Muscle of back (tissue), 13 donors: ENCODE measurements at places on chromosomes 4 and X.

DNA sequence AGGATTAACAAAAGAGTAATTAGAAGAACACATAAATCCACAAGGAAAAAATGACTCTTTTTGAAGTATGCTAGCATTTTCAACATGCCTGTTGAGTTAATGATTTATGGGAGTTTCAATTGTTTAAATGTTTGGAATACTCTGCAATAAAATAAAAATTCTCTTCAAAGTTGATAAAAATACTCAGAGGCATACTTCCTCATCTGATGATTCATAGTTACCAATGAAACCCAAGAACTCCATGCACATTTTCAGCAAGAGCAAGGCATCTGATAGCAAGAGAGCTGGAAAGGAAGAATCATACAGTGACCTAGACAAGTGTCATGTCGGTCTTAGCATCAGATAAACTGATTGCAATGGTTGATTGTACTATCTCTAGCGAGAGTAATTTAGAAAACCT lies 443.7 kb upstream of the ATOH1 start:
- DNase-seq, result peak; percentile 34

- no peak for DNase-seq
These were observed 164.6 kb upstream of the BCOR start for GRCh38 chrX:40262157-40263013.

DNA sequence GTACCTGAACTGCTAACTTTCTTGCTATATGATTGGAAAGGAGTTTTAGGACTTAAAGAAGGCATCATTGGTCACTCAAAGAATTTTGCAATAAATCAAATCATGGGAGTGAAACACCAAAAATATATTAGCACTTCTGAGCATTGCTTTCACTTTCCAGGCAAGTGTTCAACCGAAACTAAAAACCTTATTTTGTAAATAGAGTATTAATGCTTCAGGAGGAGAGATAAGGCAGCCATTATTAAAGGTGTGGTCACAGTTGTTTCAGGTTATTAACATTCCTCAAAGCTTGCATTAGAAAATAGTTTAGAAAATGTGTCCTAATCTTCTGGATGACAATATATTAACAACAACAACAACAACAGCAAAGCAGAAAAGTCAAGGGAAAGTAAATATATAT lies 92.3 kb upstream of the TLL1 start:
- no peak for DNase-seq

GRCh38 chrX:21963731-21964405 lies 23.4 kb downstream of the SMS start:
- no peak for DNase-seq

DNA sequence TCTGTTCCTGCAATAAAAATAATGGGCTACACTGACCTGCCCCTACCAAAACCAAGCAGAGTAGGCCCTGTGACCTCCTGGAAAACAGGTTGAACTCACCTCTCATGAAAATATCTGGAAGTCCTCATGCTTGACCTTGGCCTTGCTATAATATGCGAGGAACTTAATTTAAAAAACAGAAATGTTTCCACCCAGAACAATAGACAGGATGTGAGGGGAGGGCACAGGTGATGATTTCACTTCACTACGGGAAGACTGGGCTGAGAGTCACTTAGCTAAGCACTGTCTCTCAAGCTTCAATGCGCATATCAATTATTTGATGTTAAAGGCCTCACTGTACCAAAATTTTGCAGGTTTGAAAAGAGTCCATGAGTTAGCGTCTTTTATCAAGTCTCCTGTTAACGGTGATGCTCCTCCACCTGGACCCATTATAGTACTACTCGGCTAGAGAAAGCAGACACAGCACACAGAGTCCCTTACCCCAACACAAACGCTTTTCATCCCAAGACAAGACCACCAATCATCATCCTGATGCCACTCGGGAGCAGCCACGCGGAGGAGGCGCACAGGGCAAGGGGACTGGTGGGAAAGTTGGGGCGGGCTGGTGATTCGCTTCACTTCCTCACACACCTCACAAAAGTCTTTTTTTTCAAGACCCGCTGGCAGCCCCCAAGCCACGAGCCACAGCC lies 25.9 kb downstream of the ZNF721 start:
- DNase-seq, result no peak

DNA sequence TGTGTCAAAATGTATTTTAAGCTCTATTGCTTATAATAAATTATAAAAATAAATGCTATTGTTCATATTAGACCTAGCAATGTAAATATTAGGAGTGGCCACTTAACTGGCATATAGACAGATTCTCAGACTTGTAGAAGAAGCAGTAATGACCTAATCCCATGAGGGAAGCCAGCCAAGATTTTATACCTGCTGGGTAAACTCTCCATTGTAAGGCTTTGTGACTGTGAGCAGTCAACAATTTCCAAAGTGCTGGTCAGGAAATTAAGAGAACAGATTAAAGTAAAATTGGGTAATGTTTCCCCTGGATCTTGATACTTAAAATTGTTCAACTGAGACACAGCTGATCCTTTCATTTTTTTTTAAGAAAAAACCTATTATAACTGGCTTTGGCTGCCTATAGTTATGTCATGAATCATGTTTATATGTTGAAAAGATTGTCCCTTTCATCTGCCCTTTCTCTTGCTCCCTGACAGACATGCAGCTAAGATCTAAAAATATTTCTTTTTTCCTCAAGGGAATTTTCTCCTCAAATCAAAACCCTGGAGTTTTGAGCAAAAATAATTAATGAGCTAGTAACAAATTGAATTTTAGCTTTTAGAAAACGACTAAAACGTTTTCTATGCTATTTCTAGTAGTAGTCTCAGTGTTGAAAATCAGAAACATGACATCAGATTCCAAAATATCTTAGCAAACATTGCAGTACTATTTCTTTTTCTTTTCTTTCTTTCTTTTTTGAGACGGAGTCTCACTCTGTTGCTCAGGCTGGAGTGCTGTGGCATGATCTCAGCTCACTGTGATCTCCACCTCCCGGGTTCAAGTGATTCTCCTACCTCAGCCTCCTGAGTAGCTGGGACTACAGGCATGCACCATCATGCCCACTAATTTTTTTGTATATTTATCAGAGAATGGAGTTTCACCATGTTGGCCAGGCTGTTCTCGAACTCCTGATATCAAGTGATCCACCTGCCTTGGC lies 77.9 kb downstream of the ADGRL3 start:
- DNase-seq, result no peak

DNA sequence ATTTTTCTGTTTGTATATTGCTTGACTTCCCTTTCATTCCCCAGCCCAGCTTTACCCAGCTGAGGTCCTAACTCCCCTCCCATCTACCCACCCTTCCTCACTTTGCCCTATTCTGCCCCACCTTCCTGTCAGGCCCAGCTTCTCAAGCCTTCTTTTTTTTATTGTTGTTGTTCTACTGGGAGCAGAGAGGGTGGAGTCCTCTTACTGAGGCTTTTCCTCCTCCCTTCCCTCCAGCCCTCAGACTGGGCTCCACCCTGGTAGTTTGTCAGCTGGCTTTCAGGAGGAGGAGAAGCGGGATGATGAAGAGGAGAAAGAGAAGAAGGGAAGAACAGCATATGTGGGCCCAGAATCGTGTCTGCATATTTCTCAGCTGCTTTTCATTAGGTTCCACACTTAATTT lies 3.2 kb upstream of the KLF8 start:
- no peak for DNase-seq
